Liver (tissue), 10 donors: ENCODE measurements at places on chromosomes 13 and 19. TPM values are rescaled to one million over a fixed set of nuclear protein-coding genes. Genes with fewer than 3 reads are reported as not detected.
A peak's percentile ranks its signal among the peaks of the same experiment; 100 is the strongest.

Gene MATK
- total RNA-seq, result 7.0 TPM

Gene ZNF560
- total RNA-seq, result not detected

Gene MAMSTR
- total RNA-seq, result 0.09 TPM

Gene GNG7
- 0.75 TPM for total RNA-seq

Gene ATXN8OS
- total RNA-seq, result not detected

Gene GNA15
- 1.6 TPM for total RNA-seq

DNA sequence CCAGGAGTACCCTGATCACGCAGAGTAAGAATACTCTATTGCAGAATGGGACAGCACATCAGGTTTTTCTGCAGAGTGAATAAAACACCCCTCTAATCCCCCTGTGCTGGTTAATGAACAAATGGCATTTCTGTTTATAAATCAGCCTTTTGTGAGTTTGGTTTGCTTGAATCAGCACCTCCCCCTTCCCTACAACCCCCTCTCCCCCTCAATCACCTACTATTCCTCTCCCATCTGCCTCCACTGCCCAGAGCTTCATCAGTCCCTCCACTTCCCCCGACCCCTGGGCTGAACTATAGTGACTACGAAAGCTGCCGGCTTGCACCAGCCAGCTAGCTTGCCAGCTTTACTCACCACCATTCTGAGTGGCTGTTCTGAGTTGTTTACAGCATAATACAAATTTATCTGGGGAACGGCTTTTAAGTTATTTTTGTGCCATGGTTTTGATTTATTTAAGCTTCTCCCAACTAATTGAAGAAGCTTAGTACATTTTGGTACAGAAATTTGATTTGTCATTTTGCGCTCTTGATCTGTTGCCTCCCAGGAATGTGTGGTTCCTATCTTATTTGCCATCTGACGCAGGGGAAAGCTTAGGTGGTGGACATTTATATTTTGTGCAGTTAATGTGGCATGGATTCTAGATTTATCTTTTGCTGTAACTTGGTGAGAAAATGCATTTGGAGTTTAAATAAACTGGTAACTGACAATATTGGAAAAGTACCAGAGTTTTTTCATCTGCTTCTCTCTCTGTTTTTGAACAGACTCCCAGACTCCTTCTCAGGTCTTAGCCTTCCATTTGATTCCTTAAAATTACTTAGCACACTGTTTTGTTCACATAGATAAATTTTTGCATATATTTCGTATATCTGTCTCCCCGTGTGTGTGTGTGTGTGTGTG is 41.7 kb upstream of the WDFY2 start:
- no peak for DNase-seq
- no peak overlapping the region for H3K4me3 ChIP-seq
- H3K27ac ChIP-seq, result no peak overlapping the region
- H3K27me3 ChIP-seq, result no peaks in the 10 kb centered on the region

- peak overlapping the region; percentile 97 for H3K27ac ChIP-seq
- no peak for DNase-seq
- peak overlapping the region; percentile 62 for H3K4me3 ChIP-seq
- no peaks in the 10 kb centered on the region for H3K27me3 ChIP-seq
- H3K4me1 ChIP-seq, result peaks cover 31% of the 10 kb centered on the region
Measured at GRCh38 chr13:113158946-113159345, 498 bp downstream of the PROZ start.

- H3K4me1 ChIP-seq, result no peaks in the 10 kb centered on the region
- H3K36me3 ChIP-seq, result no peaks in the 10 kb centered on the region
Measured at GRCh38 chr13:33188093-33188882, 97.3 kb downstream of the STARD13 start.

GRCh38 chr13:112712451-112713207 is 22.8 kb downstream of the ATP11A start:
- DNase-seq, result no peak
- H3K36me3 ChIP-seq, result no peaks in the 10 kb centered on the region
- peak overlapping the region; percentile 69 for H3K27ac ChIP-seq
- peaks cover 2% of the 10 kb centered on the region for H3K4me1 ChIP-seq

- DNase-seq, result no peak
- H3K4me3 ChIP-seq, result no peak overlapping the region
- H3K27ac ChIP-seq, result no peak overlapping the region
- H3K4me1 ChIP-seq, result no peaks in the 10 kb centered on the region
- H3K27me3 ChIP-seq, result no peaks in the 10 kb centered on the region
Measured at GRCh38 chr13:48562296-48563066, 29.6 kb upstream of the RCBTB2 start.

DNA sequence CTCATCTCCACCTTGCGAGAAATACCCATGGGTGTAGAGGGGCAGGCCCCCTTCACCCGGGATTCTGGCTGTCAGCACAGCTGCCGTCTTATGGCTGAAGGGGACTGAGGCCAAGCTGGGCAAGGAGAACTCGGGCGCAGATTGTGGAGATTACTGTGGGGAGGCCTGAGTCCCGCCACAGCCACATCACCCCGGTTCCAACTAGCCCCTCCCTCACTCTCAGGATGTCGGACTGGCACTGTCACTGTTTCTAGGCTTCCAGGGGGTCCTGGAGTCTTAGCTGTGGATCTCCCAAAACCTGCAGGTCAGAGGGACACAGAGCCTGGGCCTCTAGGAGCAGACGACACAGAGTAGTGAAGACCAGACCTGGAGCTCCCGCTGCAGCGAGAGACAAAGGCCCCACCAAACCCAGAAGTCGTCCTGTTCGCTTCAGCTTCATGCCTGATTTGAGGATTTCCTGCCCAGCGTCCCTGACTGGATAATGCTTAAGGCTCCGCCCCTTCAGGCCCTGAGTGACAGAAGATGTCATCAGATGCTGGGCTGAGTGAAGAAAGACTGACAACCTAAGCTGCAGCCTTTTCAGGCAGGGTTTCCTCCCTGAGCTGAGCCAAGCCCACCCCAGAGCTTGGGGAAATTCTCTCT is 55.8 kb downstream of the ZNF93 start:
- H3K4me3 ChIP-seq, result no peak overlapping the region
- DNase-seq, result no peak
- H3K4me1 ChIP-seq, result no peaks in the 10 kb centered on the region
- H3K27ac ChIP-seq, result no peak overlapping the region
- H3K36me3 ChIP-seq, result no peaks in the 10 kb centered on the region

- H3K27ac ChIP-seq, result no peak overlapping the region
- DNase-seq, result no peak
- peaks cover 20% of the 10 kb centered on the region for H3K4me1 ChIP-seq
- H3K4me3 ChIP-seq, result no peak overlapping the region
Measured at GRCh38 chr19:34505321-34506025, 23.9 kb downstream of the WTIP start.

GRCh38 chr13:24267274-24267673 is 42.1 kb upstream of the C1QTNF9 start:
- peaks cover 2% of the 10 kb centered on the region for H3K36me3 ChIP-seq
- DNase-seq, result no peak
- H3K4me3 ChIP-seq, result no peak overlapping the region
- H3K27me3 ChIP-seq, result no peaks in the 10 kb centered on the region
- peaks cover 22% of the 10 kb centered on the region for H3K4me1 ChIP-seq

DNA sequence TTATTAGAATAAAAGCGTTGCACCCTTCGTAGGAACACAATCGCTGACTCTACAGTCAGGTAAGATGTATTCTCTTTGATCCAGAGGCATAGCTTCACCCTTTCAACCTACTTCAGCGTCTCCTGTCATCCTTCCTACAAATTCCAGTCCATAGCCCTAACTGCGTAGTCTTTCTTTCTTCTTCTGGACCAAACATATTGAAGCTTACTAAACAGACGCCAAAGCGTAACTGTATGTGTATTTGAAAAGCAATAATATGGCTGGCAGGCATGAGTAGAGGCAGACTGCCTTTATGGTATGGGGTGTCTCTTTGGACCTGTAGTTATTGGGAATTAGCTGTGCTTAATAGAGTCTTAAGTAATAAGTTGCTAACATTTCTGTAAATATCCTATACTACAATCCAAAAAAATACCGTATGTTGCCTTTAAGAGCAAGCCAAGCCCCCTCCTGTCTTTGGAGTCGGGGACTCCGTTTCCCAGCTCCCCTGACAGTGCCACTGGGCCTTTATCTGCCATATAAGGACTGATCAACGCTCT is 392 bp upstream of the ZNF548 start:
- peaks cover 8% of the 10 kb centered on the region for H3K4me1 ChIP-seq
- peak overlapping the region; percentile 68 for H3K4me3 ChIP-seq
- H3K27ac ChIP-seq, result peak overlapping the region; percentile 72
- DNase-seq, result no peak

DNA sequence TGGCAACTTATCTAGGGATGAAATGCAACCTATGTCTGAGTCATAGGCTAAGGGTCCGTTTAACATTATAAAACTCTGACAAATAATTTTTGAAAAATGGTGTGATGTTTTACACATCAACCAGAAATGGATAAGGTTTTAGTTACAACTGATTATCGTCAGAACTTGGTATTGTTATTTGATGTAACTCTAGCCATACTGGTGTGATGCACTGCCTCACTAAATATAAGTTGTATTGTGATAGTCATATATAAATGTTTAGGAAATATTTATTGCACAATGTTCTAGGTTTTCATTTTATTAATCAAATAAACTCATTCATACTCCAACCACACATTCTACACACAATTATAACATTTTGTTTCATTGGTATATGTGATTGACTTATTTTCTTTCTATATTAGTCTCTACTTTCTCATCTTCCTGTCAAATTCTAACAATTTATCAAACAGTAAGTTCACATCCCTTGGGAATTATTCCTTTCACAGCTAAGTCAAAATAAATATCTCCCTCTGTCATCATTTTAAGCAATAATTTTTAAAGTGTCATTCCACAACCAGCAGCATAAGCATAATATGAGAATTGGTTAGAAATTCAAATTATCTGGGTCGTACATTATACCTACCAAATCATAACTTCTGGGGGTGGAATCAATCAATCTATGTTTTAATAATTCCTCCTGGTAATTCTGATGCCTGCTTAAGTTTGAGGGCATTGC is 873.9 kb downstream of the SLITRK1 start:
- no peak for DNase-seq
- no peak overlapping the region for H3K4me3 ChIP-seq
- H3K27ac ChIP-seq, result no peak overlapping the region
- no peaks in the 10 kb centered on the region for H3K27me3 ChIP-seq
- H3K36me3 ChIP-seq, result no peaks in the 10 kb centered on the region
- no peaks in the 10 kb centered on the region for H3K4me1 ChIP-seq

DNA sequence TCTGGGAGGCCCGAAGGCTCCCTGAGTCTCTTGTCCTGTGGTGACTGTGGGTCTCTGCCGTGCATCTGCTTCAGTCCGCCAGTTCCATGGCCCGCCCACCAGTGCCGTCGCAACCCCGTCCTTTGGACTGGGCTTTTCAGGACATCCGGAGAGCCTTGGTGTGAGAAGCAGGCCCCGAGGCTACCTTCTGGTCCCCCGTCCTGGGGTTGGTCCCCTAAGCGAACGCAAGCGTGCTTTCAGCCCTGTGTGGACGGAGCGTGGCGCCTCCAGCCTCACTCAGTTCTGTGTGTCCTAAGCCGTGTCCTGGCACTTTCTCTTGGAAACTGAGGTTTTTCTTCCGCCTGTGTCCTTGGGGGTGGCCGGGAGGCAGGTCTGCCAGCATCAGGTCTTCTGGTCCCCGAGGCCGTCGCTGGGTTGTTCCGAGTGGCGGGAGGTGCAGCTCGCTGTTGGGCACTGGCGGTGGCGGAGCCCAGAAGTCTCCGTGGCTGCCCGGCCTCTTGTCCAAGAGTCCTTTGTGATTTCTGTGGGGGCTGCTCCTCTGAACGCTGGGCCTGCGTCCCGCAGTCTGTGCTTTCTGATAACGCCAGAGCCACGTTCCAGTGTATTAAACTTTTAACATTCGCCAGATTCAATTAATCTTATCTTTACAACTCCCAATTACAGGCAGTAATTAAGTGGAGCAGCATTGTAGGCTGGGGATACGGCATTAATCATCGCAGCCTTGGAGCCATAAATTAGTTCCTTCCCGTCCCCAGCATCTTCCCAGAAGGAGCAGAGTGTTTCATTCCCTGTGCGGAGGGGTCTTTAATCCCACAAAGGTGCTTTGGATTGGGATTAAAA is 99.5 kb downstream of the KDM4B start:
- peak overlapping the region; percentile 25 for H3K27ac ChIP-seq
- peaks cover 10% of the 10 kb centered on the region for H3K4me1 ChIP-seq
- peaks cover 2% of the 10 kb centered on the region for H3K36me3 ChIP-seq
- no peak overlapping the region for H3K4me3 ChIP-seq
- DNase-seq, result no peak

DNA sequence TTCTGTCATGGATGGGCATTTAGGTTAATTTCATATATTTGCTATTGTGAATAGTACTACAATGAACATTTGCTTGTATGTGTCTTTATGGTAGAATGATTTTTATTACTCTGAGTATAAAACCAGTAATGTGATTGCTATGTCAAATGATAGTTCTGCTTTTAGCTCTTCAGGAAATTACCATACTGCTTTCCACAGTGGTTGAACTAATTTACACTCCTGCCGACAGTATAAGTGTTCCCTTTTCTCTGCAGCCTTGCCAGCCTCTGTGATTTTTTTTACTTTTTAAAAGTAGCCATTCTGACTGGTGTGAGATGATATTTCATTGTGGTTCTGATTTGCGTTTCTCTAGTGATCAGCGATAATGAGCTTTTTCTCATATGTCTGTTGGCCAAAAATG is 6.5 kb downstream of the SIGLEC7 start:
- no peaks in the 10 kb centered on the region for H3K36me3 ChIP-seq
- H3K27ac ChIP-seq, result no peak overlapping the region
- no peak for DNase-seq
- no peaks in the 10 kb centered on the region for H3K27me3 ChIP-seq
- H3K4me3 ChIP-seq, result no peak overlapping the region
- no peaks in the 10 kb centered on the region for H3K4me1 ChIP-seq

DNA sequence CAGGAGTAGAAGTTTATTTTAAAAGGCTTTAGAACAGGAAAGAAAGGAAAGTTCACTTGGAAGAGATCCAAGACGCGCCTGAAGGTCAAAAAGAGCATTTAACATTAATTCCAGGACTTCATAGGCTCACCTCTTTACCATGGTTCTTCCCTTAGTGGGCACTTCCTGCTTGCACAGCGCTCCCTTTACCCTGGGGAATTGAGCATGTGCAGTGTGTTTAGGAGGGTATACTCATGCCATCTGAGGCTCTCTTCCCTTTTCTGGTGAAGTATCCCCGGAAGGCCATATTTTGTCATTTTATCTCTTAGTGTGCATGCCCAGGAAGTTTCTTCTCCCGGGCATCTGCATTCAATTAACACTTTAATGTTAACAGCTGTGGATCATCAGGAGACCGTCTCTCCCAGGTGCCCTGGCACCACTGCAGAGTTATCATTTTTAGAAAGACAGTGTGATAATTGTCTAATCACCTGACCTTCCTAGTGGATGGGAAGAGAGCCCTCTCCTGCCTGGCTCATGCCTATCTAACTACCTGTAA is 66.1 kb upstream of the ABCC4 start:
- H3K4me1 ChIP-seq, result no peaks in the 10 kb centered on the region
- no peak for DNase-seq
- H3K27ac ChIP-seq, result no peak overlapping the region
- no peak overlapping the region for H3K4me3 ChIP-seq

DNA sequence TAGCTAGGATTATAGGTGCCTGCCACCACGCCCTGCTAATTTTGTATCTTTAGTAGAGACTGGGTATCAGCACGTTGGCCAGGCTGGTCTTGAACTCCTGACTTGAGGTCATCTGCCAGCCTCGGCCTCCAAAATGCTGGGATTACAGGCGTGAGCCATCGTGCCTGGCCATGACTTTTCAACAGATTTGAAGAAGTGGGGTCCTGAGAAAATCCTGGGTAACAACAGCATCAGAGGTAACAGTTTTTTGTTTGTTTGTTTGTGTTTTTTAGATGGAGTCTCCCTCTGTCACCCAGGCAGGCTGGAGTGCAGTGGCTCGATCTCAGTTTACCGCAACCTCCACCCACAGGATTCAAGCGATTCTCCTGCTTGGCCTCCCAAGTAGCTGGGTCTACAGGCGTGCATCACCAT is 3.7 kb downstream of the JUNB start:
- no peak overlapping the region for H3K27ac ChIP-seq
- H3K4me1 ChIP-seq, result peaks cover 22% of the 10 kb centered on the region
- H3K4me3 ChIP-seq, result no peak overlapping the region
- no peaks in the 10 kb centered on the region for H3K27me3 ChIP-seq
